ENCODE measurements at places on chromosomes 12 and 14.

- no peak for DNase-seq
Measured at GRCh38 chr14:91352728-91353692, 64.6 kb downstream of the CCDC88C start.

GRCh38 chr12:129145381-129145780 lies 292.1 kb downstream of the GLT1D1 start:
- no peak for DNase-seq

DNA sequence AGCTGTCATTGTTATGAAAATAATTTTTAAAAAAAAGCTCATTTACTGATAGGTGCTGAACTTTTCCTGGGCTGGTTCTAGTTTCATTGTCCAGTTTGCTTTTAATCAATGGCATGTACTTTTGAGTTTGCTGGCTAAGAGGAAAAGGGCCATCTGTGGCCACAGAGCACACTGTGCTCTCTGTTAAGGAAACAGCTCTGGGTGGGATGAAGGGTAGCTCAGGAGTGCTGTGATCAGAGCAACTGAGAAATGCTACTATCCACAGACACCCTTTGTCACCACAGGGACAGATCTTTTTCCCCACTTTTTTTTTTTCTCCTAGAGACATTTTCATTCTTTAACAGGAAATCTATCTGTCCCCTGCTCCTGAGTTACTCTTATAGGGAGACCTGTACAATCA lies 387.1 kb upstream of the PRICKLE1 start:
- no peak for DNase-seq

- no peak for DNase-seq
Measured at GRCh38 chr14:63960926-63961567, 108.2 kb downstream of the SYNE2 start.

GRCh38 chr12:70854138-70854537 lies 66.4 kb downstream of the PTPRR start:
- no peak for DNase-seq

- DNase-seq, result no peak
Measured at GRCh38 chr12:45669792-45670191, 59.7 kb upstream of the ARID2 start.

DNA sequence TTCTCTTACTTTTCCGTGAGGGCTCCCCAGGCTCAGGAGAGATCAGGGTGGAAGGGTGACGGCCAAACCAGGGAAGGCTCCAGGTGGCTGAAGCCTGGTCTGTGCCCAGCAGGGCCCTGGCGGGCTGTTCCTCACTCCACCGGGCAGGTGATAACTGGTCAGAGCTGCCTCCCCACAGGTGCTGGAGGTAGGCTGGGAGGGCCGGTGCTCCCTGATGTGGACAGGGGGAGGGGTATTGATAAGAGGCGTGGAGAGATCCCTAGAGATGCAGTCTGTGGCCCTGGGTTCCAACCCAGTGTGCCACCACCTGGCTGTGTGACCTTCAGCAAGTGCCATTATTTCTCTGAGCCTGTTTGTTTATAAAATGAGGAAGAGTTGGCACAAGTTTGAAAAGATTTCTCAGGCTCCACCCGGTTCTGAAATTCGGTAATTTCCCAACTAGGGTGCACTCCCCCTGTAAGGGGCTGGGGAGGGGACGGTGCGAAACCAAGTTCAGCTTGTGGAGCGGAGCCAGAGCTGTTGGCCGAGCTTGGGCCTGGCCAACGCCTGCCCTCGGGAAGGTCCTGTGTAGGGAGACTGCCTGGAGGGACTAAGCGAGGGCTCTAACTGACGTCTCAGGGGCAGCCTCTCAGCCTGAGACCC lies 1.0 kb upstream of the NR4A1 start:
- peak; percentile 70 for DNase-seq

DNA sequence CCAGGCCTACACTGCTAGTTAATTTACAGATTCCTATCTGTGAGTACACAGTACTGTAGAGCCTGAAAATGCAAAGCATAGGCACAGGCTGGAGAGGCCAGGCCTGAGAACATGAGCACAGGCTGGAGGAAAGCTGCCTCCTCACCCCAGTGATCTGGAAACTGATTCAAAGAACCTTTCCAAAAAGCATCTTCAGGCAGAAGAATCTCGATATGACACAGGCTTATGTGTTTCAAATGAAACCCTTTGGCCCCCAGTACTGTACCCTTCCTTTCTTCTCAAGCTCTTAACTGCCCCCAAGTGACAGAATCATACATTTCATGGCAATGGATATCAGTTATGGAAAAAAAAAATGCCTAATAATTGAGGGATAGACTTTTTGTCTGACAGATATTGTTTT lies 122.0 kb downstream of the KCNC2 start:
- no peak for DNase-seq

DNA sequence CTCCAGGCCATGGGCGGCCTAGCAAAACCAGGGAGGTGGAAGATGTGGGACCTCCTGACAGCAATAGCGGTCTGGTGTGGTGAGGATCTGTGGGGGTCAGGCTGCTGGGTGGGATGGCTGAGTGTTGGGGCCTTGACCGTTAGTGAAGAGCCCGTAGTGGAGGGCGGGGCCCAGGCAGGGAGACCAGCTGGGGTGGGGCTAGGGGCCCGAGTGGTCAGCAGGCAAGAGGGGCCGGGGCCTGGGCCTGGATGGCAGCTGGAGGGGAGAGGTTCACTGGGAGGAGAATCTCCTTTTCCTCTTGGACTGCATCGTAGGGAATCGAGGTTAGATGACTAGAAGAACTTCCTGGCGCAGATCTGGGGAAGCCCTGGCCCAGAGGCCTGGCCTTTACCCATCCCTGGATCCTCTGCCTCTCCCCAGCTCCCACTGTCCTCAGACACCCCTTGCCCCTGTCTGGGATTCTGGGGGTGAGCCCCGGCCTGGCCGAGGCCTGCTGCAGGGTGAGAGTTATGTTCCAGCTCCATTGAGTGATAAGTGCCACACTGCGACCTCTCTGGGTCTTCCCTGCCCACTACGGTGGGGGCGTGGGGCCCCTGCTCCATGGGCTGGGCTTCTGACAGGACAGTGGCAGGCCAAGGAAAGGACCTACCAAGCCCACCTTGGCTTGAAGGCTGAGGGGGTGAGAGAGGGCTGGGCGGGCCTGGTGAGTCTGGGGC lies 47.1 kb downstream of the KRT80 start:
- no peak for DNase-seq

GRCh38 chr12:89856431-89856830 lies 147.8 kb upstream of the ATP2B1 start:
- DNase-seq, result peak; percentile 25

Measured in CD4-positive, alpha-beta T cell treated with Interleukin-1 beta for 1 hour (primary cell).